ENCODE measurements at places on chromosomes 6 and 20. TPM values are rescaled to one million over a fixed set of nuclear protein-coding genes. Genes with fewer than 3 reads are reported as not detected.

DNA sequence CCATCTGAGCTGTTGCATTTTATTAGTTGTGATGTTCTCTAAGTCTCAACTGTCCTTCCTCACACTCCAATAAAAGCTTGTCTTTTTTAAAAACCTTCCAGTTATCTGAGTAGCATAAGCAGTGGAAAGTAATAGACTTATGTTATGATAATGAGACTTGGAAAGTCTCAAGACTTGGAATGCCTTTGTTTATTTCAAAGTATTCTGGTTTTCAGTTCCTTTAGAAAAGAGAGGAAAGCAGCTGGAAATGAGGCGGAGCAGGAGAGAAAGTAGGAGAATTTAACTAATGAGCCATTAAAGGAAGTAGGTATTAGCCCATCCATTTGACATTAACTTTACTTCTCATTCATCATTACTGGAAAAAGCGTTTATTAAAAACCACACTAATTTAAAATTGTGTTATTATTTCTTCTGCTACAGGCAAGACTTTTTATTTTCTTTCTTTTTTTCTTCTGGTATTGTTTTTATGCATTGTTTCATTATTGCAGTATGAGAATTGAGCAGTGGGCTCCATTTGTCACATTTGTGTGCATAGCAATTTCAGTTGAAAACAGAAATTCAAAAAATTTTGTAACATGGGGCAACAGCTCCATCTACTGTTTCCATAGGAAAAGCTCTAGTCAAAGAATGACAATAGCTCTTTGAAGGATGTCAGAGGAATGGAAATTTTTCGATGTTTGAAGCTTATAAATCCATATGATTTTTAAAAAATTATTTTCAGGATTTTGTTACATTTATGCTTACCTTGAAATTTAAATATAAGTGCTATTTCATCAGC, 194.8 kb downstream of the COL9A1 start:
- no peak for DNase-seq

Gene MEP1A
- polyA plus RNA-seq, result 0.01 TPM

DNA sequence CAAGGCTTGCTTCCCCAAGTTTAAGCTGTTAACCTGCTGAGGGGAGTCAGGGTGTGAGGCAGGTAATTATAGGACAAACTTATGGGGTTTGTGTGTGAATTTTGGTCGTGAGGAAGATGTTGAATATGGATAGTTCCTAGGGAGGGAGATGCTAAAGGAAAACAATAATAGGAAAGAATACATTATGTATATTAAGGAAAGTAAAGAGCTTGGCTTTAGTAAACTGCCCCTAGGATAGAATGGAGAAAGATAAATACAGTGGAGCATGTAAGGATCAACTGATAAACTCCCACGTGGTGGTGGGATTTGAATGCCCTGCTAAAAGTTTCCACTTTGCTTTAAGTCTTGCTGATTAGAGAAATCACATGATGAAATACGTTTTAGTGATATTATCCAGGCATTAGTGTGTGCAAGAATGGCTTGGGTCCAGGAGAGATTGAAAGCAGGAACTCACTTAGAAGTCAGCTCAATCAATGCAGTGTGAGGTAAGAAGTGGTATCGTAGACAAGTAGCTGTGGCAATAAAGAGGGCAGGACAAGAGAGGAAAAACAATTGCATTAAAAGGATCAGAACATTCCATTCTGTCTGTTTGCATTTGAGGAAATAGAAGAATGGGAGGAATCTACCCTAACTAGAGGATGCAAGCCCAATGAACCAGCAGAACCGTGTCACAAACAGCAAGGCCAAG, 52.5 kb downstream of the RPS12 start:
- no peak for DNase-seq

DNA sequence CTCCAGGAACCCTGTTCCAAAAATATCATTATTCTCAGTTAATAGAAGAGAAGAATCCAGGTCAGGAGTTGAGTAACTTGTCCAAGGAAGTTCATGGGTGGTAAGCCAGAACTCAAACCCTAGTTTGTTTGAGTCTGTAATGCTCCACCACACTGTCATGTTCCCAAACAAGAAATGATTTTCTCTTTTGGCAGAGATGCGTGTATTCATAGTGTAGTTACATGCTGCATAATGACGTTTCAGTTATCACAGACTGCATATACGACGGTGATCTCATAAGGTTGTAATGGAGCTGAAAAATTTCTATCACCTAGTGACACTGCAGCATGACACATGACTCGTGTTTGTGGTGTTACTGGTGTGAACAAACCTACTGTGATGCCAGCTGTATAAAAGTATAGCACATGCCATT, 102.6 kb downstream of the TULP4 start:
- DNase-seq, result no peak

GRCh38 chr6:36149476-36149875, 19.2 kb downstream of the MAPK13 start:
- no peak for DNase-seq

- DNase-seq, result no peak
These were observed 42.4 kb downstream of the HDDC2 start for GRCh38 chr6:125259354-125259736.

- no peak for DNase-seq
These were observed 244.8 kb upstream of the SYNCRIP start for GRCh38 chr6:85887461-85887860.

GRCh38 chr6:96631248-96631647, 68.3 kb downstream of the FHL5 start:
- DNase-seq, result no peak

DNA sequence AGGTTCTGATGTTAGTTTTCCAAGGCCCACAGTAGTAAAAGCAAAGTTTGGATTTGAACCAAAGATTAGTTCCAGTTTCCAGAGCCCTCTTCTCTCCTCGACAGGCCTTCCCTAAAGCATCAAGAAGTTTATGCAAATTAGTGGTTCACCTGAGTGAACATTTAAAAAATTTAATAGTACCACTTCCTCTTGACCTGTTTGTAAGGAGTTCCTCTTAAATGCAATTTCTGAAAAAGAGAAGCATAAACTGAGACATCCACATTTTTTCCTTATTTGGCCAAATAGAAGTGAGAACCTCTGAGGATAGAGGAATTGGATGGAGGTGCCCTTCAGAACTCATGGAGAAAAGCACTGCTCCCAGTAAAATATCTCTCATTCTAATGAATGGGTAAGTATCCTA, 1.2 kb upstream of the DSE start:
- DNase-seq, result no peak

Gene MAVS
- polyA plus RNA-seq, result 6.5 TPM

DNA sequence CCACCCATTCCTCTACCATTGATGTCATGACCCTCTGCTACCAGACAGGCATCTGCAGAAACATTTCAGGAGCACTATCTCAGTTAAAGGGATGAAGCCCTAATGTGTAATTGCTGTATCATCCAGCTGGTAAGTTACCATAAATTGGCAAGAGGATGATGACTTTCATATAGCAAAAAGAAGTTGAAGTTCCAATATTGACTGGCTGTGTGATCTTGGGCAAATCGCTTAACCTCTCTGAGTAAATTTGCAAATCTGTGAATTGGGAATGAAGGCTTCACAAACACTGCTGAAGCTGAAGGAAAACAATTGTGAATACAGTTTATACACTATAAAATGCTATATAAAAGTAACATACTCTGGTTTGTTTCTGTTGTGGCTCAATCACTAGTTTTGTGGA, 89.5 kb upstream of the PHACTR1 start:
- DNase-seq, result no peak

- no peak for DNase-seq
These were observed 4.4 kb upstream of the HMGN3 start for GRCh38 chr6:79238919-79239318.

Gene EFCAB8
- polyA plus RNA-seq, result not detected

GRCh38 chr6:166308033-166308768, at the start of gene PRR18:
TSS of gene PRR18 (minus strand) at chr6:166308392. CDS start at chr6:166308142, 250 bp downstream.
- DNase-seq, result no peak

GRCh38 chr6:142377497-142377848, 75.7 kb downstream of the ADGRG6 start:
- no peak for DNase-seq

DNA sequence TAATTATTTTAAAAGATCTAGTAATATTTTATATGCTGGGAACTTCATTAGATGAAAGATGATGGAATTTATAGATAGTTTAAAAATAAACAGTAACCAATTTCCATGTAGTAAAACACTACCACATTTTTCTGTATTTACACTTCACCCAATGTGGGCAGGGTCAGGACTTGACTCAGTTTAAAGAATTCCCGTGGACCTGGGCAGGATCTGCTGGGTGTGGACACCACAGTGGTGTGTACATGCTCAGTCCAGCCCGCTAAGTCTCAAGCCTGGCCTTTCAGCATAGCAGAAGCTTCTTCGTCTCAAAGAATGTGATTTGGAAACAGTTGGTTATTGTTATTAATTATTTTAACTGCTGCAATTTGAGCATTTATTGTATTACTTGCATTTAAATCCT, 364.2 kb downstream of the SYNE1 start:
- no peak for DNase-seq

DNA sequence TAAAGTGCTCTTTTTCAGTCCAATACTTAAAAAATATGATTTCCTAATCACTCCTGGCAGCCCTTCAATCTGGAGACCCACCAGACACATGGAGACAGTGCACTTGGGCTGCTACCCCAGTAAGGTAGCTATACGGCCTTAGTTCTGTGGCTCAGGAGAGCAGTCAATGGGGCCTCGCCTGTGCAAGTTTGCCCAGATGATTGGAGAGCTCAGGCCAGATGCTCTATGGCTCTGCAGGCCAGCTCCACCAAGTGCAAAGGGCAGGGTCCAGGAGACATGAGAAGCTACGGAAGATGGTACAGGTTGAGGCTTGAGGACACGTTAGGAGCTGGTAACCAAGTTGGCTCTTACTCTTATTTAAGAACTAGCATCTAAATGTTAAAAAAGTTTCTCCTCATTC, 30.7 kb downstream of the STK38 start:
- no peak for DNase-seq

DNA sequence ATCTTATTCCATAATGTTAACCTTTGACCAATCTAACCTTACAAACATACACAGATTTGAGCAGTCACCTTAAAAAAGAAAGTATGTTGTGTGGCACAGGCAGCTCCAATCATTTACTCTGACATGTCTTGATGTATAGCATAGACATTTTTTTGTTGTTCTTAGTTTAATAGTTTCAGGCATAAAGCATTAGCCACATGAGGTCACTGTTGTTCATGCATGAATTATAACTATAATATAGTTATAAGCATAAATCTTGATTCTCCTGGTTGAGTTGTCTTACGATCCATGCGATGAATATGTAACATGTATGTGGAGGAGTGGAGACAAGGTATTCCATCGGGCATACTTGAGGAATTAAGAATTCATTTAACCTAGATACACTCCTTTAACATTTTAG, 26.1 kb upstream of the NKAIN2 start:
- no peak for DNase-seq

Gene TENT5A
- polyA plus RNA-seq, result 9.6 TPM

Gene NKX2-2
- polyA plus RNA-seq, result not detected

- DNase-seq, result no peak
These were observed 502.4 kb upstream of the PTCHD4 start for GRCh38 chr6:48613231-48613949.

Gene DOP1A
- 4.1 TPM for polyA plus RNA-seq

Gene SIGLEC1
- polyA plus RNA-seq, result 7.8 TPM

DNA sequence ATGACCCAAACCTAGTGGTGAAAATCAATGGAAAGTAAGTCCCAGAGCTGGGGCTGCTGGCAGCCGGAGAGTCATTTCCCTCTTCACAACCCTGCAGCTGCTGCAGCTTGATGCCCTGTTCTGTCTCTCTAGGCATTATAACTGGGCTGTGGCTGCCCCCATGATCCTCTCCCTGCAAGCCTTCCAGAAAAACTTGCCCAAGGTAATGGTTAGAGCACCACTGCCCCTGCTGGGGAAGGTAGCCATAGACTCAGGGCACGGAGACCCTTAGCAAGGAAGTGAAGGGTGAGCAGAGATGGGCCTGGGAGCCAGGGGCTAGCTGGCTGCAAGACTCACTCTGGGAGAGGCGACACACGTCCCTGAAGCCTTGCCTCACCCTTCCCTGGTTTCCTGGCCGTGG, 12.0 kb downstream of the LPIN3 start:
- DNase-seq, result no peak

Gene TNNC2
- 0.31 TPM for polyA plus RNA-seq

DNA sequence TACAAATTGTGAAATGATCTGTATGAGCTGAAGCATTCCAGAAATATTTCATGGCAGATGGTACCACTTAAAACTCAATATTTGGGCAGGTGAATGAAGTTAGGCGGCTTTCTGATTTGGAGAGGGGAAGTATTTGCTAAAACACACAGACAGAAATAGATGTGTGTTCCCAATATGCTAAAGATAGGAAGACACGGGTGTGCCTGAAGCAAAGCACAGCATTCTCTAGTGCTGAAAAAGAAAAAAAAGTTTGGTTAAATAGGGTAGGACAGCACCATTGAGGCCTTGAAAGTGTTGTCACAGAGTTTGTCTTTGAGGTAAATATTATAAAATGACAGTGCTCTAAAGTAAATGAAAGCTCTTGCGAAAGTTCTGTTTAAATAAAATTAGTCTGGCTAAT, 252.2 kb upstream of the HSF2 start:
- DNase-seq, result no peak

DNA sequence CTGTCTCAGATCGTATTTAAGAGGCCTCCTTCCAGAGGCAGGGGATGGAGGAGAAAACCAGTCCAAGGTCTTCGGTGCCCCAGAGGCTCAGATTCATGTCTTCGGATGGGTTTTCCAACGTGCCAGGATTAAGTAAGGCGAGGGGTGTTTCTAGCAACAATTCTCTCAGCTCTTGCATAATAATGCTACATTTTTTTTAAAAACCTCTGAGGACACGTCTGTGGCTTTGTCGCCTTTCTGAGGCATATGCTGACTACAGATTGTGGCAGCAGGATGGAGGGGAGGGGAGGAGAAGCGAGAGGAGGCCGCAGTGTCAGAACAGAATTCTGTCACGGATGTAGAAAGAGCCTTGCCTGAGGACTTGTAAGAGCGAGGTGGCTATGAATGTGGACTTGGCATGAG, 17.7 kb upstream of the CCDC167 start:
- no peak for DNase-seq

Gene ULBP2
- polyA plus RNA-seq, result 0.27 TPM

Gene PERP
- 57.8 TPM for polyA plus RNA-seq

- no peak for DNase-seq
These were observed 113.9 kb downstream of the CRYBG1 start for GRCh38 chr6:106474466-106474865.

- peak; percentile 56 for DNase-seq
These were observed 148.3 kb downstream of the GPX5 start for GRCh38 chr6:28673787-28674671.

- DNase-seq, result no peak
These were observed 139.6 kb downstream of the AIG1 start for GRCh38 chr6:143200167-143200770.

DNA sequence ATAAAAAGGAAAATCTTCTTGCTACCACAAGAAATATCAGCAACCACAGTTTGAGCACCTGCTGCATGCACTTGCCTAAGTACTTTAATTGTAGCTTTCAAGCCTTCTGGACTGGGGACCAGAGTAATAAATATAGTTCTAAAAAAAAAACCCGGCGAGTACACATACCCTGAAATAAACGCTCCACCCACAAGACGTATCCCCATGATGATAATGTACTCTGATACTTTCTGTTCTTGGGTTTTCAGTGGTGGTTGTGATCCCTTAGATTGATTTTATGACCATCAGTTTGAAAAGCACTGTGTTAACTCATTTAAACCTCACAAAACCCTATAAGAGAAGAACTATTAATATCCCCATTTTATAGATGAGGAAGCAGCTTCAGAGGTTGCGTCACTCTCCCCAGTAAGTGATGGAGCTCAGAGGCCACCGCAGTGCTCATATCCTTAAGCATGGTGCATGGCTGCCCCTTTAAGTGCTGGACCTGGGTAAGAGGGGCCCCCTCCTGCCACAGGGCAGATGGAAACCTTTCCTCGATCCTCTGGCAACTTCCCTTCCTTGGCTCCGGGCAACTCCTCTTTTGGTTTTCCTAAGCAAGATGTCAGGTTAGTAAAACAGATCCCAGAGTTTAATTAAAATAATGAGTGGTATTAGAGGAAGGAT, 67.3 kb downstream of the KCNB1 start:
- no peak for DNase-seq

Gene PKIB
- 3.5 TPM for polyA plus RNA-seq

All from liver (tissue), 10 donors.